ENCODE measurements at places on chromosomes 1 and 21.

GRCh38 chr21:36902793-36903192 is 63.7 kb downstream of the HLCS start:
- DNase-seq = no peak

GRCh38 chr1:190066011-190066410 is 411.7 kb downstream of the BRINP3 start:
- no peak for DNase-seq

- no peak for DNase-seq
Measured at GRCh38 chr1:10057343-10057742, 24.6 kb downstream of the UBE4B start.

DNA sequence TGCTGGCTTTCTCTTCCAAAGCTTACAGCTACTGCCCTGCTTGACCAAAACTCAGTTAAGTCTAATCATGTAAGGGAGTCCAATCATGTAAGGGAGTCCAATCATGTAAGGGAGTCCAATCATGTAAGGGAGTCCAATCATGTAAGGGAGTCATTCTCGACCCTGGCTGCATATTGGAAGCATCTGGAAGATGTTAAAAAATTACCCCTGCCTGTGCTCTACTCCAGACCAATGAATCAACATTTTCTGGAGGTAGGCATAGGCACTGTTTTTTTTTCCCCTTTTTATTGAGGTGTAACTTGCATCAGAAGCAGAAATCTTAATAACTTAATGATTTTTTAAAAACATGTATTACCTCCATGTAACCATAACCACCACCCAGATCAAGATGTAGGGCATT is 9.4 kb downstream of the PIGP start:
- no peak for DNase-seq

DNA sequence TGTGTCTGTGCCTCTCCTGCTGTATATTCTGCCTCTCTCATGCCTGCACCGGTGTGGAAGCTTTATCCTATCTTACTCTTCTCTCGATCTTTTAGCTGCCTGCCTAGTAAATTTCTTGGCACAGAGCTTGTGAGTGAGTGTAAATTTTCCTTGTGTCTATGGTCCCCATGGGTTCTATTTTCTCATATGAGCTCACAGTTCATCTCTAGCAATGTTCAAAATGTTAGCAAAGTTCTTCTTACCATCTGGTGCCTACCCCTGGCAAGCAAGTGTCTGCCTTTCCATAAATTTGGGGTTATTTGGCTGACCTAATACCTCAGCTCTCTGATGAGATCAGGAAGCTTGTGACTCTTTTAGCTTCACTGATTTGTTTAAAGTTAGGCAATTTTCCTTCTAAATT is 572.1 kb upstream of the BRINP3 start:
- DNase-seq = no peak

All from stimulated activated CD8-positive, alpha-beta memory T cell treated with anti-CD3 and anti-CD28 coated beads, Interleukin-15, amount 100 ng/mL, for 48 hours (primary cell).